Natural killer cell (primary cell): ENCODE measurements at places on chromosomes 7 and 10. TPM values are rescaled to one million over a fixed set of nuclear protein-coding genes. Genes with fewer than 3 reads are reported as not detected.

DNA sequence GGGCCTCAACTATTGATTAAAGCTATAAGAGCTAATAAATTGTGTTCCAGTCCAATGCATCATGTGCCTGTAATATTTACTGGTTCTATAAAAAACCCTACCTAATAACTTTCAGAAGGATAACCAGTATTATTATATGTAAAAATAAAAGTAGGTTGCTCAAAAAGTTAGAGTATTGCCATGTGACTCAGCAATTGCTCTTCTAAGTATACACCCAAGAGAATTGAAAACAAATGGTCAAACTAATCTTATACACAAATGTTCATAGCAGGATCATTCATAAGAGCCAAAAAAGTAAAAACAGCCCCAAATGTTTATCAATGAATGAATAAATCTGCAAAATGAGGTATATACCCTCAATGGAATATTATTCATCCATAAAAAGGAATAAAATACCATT is 89.5 kb upstream of the TES start:
- DNase-seq: no peak

- no peak for DNase-seq
Measured at GRCh38 chr10:130424418-130424817, 288.2 kb downstream of the GLRX3 start.

DNA sequence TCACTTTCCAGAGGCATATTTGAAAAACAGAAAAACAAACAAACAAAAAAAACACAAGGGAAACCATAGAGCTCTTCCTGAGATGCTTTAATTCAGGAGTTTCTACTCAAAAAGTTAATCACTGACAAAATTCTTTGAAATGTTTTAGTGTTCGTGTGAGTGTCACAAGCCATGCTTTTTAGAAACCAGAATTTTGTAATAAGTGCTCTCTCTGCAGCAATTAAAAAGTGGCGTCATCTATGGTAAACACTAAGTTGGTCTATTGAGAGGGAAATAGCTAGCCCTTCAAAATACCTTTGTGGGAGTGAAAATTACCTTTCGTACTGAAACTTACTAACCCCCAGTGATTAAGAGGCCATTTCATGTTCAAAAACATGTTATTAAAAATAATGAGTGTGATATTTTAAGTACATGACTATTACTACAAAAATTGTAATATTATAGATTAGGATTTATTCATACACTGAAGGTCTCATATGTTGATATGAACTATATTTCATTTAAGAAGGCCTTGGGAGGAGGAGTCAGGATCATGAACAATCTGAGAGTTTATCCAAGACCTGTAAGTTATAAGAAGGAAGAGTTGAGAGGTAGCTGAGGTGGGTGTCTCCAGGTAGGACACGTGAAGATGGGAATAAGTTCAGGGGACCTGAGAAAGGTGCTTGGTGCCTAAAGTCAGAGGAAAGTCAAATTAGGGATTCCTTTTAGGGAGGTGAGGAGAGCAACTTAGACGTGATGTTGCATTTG is 94.6 kb downstream of the PPP1R9A start:
- no peak for DNase-seq

DNA sequence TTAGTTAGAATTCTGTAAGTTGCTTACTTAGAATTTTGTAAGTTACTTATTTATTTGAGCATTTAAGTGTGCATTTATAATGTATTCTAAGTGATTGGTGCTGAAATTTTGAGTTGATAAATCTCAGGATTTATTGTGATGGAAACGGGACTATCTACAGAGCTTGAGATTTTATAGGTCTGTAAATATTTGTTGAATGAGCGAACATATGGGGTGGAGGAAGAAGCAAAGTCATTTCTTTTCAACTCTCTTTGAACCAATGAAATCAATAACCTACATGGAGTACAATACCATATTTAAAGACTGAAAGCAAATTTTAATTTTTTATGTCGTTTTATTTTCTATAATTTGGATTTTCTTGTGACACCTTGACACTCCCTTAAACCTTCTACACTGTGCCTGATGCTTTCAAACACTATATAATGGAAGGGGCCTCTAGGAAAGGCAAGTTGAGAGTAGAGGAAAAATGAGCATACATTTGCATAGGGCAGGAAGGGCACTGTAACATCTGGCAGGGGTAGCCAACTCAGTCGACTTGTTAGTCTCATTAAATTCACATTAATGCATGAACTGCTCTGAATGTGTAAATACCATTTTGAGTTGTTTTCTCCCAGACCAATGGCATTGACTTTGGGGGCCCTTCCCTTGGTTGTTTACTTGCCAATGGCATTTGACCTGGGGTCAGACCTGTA is 204.2 kb downstream of the DYNC1I1 start:
- DNase-seq: no peak

Gene TSPAN15
- total RNA-seq: 2.1 TPM

Gene CPA2
- not detected for total RNA-seq

Gene PNLIP
- total RNA-seq: not detected

DNA sequence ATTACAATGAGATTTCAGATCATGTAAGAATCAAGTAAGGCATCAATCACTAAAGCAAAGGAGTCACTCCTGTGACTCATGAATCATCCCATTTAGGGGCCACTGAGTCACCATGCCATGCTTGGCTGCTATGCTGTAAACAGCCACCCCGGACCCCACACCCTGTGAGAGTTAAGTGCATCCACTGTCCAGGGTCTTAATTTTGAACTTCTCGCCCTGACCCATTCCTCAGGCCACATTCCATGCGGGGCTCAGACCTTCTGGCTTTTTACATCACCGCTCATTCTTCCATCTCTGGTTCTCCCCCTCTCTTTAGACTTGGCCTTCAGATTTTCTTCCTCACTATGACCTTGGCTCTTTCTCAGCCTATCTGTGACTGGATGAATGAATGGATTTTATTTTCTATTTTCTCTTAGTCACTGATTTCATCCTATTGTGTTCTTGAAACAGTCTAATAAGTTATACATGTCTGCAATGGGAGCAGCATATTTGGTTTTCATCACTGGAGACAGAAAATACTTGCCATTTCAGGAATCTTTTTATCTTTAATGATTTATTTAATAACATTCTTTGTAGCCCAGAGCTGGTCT is 239.6 kb downstream of the SKIDA1 start:
- no peak for DNase-seq

- no peak for DNase-seq
Measured at GRCh38 chr7:128204455-128204854, 36.6 kb upstream of the LEP start.

DNA sequence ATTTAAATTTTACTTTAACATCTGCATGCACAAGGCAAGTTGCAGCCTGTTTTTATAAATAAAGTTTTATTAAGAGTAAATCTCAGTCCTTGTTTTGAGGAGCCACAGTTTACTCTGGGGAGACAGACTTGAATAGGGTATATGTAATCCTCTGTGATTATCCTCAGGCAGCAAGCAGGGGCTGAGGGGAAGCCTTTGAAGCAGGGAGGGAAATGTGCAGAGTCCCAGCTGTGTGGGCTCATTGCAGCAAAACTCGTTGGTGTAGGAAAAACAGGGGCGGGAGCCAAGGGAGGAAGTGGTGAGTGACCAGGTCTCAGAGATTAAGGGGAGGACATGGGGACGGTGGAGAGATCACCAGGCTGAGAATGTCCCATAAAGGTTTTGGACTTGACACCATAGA is 34.3 kb upstream of the SMC3 start:
- DNase-seq: no peak

- DNase-seq: no peak
Measured at GRCh38 chr10:61869774-61870525, 31.5 kb upstream of the ARID5B start.

- no peak for DNase-seq
Measured at GRCh38 chr7:66640802-66641525, 12.3 kb downstream of the KCTD7 start.

GRCh38 chr7:150756166-150756565 is 18.9 kb downstream of the GIMAP5 start:
- DNase-seq: peak; percentile 61

GRCh38 chr10:117663750-117664149 is 121.2 kb downstream of the EMX2 start:
- no peak for DNase-seq

- DNase-seq: no peak
Measured at GRCh38 chr7:76293407-76293901, 9.0 kb upstream of the HSPB1 start.

Gene EFCAB10
- not detected for total RNA-seq

- peak; percentile 20 for DNase-seq
Measured at GRCh38 chr7:16564023-16564380, 37.4 kb downstream of the LRRC72 start.

- no peak for DNase-seq
Measured at GRCh38 chr10:133277277-133277992, 767 bp upstream of the ADAM8 start.

DNA sequence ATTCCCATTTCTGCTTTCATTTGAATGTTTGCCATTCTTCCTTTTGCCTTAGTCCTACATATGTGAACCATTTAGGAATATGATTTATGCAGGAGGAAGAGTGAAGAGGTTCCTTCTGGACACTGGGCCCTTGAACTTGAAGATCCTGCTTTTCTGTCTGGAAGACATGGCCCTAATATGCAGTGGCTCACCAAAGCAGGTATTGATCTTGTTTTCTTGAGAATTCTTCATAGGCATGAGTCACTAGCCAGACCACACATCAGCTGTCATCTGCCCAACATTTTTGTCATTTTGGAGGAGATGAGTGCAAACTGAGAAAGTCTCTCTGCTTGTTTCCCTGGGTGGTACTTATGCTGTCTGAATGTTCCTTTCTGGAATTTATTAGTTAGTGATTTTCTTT is 382.6 kb downstream of the LRMDA start:
- no peak for DNase-seq

DNA sequence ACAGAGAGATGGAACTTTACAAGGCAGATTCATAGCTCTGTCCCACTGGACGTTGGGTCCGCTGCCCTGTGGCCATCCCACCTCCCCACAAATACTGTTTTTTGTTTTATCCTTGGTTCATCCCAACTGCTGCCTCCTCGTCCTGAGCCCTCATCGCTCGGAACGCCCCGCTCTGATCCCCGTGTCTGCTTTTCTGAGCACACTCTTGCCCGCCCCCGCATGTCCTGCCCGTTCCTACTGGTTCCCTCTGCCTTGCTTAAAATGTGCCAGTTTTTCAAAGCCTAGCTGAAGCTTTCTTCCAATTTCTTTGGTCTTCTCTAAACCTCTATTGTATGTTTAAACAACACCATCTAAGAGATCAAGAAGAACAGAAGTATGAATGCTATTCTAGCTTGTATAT is 19.4 kb downstream of the RNF32 start:
- DNase-seq: no peak

Gene HOXA2
- not detected for total RNA-seq

Gene VGF
- total RNA-seq: not detected

GRCh38 chr10:74293686-74294371 is 142.8 kb downstream of the ADK start:
- DNase-seq: no peak

- no peak for DNase-seq
Measured at GRCh38 chr7:24129597-24129996, 154.4 kb upstream of the NPY start.

DNA sequence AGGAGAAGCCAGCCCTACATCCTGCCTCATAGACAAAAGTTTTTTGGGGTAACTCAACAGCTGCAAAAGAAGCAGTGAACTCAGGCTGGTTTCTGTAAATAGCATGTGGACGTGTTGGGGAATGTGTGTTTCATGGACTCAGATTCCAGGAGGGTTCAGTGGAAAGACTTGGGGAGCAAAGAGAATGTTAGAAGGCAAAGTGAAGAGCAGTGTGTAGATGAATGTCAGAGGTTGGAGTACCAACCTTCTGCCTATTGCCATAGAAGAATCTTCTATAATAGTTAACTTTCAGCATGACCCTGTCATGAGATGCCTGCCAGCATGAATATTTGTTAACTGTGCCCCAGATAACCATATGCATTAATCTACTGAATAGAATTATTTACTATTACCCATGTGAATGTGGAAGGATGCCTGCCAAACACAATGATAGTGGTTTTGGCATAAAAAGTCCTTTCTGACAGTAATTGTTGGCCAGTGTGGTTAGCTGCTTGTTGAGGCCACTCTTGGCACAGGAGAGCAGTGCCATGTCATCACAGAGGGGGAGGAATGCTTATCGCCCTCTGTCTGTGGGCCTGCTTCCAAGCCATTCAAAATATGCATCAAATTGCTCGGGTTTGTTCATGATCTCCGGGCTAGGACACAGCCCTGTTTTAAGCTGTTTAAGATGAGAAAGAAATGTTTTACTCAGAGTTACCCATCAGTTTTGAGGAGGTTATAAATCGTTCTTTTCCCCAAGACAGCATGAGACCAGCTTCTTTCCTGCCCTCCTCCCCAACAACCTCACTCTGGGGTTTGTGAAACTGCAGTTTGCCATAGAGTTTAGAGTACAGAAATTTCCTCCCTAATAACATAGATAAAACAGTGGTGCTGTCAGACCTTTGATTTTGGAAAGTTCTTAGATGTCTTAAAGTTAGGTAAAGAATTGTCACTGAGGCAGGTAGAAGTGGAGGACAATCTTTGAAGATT is 165.3 kb downstream of the WNT2 start:
- no peak for DNase-seq

Gene PRRT4
- not detected for total RNA-seq

GRCh38 chr7:134885967-134886352 is 100.3 kb upstream of the AGBL3 start:
- no peak for DNase-seq

DNA sequence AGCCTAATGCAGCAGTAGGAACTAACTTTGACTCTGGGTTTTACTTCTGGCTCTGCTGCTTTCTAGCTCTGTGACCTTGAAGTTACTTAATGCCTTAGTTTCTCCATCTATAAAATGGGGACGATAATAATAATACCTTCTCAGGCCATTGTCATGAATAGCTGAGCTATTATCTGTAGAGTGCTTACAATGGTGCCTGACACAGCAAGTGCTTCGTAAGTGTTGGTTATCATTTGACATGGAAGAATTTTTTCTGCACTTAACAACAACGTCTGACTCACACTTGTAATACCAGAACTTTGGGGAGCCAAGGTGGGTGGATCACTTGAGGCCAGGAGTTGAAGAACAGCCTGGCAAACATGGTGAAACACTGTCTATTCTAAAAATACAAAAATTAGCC is 140.5 kb downstream of the ARL4A start:
- no peak for DNase-seq

- DNase-seq: no peak
Measured at GRCh38 chr7:76060842-76061241, 12.9 kb downstream of the MDH2 start.

Gene ACTA2
- total RNA-seq: 7.4 TPM

Gene AGAP5
- total RNA-seq: 14.6 TPM

GRCh38 chr7:50565977-50566376 is 772 bp upstream of the DDC start:
- no peak for DNase-seq

Gene UCN3
- not detected for total RNA-seq

- no peak for DNase-seq
Measured at GRCh38 chr7:101862280-101863220, 45.1 kb downstream of the CUX1 start.

Gene C7orf57
- total RNA-seq: 0.85 TPM

- DNase-seq: no peak
Measured at GRCh38 chr7:451255-452225, 68.1 kb downstream of the PDGFA start.

Gene CYP26C1
- total RNA-seq: not detected

Gene ZNF853
- 12.0 TPM for total RNA-seq
